Activated CD4-positive, alpha-beta T cell treated with anti-CD3 and anti-CD28 coated beads, Interleukin-2, amount 10 ng/mL, durations not matched to agents 7 days and 5 days (primary cell): ENCODE measurements at places on chromosomes 11 and 22.

DNA sequence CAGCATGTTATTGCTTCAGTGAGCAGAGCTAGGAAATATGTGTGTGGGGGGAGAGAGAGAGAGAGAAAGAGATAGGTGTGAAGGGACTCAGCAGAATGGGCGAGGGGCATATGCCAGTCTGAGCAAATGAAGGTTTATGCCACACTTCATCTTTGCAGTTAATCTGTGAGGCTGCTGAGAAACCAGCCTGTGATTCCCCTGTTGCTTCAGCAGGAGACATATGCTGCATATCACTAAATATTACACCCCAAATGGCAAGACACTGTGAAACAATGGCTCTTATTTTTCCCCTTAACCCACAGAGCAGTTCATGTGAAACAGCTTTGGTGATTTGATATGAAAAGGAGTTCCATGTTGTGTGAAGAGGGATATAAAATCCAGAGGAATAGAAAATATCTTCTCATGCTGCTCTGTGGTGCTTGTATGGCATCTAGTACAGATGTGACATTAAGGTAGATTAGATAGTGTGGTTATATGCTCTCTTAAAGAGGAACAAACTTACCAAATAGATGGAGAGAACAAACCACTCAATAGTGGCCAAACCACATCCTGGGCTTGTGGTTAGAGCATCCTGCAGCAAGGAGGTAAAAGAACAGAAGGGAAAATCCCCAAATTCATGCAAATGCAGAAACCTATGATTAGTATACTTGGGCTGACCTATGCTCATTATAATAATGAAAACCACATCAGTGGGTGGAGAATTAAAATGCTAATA, 864.2 kb downstream of the FAM181B start:
- peak; percentile 96 for DNase-seq

- DNase-seq = no peak
These were observed 114.4 kb downstream of the PLEKHA7 start for GRCh38 chr11:16899708-16900303.

DNA sequence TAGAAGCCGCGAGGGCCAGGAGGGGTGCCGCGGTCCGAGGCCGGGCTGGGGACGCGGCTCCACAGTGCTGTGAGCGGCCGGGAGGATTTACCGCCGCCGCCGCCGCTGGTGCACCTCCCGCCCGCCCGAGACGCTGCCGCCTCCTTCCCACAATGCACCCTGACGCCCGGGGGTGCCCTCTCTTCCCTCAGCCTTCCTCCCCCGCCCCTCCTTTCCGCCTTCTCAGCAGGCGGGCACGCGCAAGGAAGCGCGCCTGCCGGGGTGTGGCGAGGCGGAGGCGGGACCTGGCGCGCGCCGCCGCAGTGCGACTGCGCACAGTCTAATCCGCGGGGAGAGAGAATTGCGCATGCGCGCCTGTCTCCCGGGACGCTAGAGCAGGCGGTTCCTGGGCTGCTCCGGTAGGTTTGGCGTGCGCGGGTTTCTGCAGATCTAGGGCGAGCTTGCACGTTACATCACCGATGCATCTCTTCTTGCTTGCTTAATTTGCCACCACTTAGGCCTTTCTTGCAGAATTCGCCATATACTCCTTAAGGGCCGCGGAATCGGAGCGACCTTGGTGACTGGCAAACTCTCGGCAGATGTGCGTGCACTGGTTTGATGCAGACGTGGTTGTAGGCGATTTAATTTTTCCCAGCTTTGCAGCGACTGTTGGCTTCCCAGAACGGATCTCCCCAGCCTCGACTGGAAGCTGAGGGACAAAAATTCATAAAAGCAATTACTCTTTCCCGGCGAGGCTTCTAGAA, at the start of the genes GVQW3 and THAP12:
Gene GVQW3 (plus strand): TSS at position 347 of the 743 bp plus-strand sequence. CDS start 506 bp downstream, outside the sequence.
Gene THAP12 (minus strand): TSS at position 156 of the 743 bp plus-strand sequence. CDS start 296 bp downstream, outside the sequence.
- DNase-seq = peak; percentile 96

DNA sequence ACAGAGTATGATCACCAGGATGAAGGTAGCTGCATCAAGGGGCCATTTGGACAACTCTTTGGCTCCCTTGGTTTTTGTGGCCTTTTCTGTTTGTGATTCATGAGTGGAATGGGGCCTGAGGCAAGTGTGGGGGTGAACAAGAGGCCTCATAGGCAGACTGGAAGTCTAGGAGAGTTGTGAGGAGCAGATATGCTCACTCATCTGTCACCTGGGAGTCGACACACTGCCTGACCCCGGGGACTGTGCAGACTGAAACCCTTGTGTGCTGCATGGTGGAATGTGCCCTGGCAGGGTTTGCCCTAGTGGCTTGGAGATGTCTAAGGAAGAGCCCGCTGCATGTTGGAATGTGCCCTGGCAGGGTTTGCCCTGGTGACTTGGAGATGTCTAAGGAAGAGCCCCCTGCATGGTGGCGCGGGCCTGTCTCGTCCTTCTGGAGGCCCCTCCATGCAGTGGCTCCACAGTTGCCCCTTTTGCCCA, 60.0 kb downstream of the MED15 start:
- DNase-seq = no peak

DNA sequence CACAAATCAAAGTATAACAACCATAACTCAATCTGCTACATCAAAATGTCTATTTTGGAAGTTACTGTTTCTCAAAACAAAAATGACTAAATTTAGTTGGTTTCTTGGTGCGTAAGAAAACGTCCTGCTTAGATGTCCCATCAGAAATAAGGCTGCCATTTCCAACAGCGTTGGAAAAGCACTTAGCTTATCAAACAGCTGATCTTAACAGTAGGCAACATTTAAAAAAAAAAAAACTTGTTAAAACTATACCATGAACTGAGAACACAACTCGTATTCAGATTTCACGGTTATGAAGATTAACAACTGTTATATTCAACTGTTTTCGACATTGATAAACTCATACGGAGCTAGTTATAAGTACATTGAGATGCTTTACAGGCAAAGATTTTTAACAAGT, 2.4 kb downstream of the CEP57 start:
- DNase-seq = no peak

- DNase-seq = no peak
These were observed 3.6 kb downstream of the SYNGR1 start for GRCh38 chr22:39353346-39353745.

GRCh38 chr11:36160091-36160490, 129.1 kb downstream of the COMMD9 start:
- no peak for DNase-seq

DNA sequence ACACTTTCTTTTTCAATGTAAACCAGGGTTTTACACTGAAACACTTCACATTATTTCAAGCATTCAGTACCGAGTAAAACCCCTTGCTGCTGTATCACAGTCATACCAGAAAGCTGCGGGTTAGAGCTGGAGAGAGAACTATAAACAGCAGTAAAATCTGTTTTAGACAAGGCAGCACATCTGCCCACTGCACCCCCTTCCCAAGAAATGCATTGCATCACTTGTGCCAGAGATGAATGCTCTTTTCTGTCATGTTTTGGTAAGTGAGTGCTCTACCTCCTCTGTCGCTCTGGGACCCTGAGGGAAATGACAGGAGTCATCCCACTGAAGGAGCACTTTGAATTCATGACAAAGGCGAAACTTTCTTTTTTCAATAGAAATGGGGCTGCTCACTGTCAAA, 107.2 kb downstream of the MAML2 start:
- DNase-seq = peak; percentile 50

GRCh38 chr11:106086135-106086534, 8.7 kb downstream of the AASDHPPT start:
- no peak for DNase-seq

DNA sequence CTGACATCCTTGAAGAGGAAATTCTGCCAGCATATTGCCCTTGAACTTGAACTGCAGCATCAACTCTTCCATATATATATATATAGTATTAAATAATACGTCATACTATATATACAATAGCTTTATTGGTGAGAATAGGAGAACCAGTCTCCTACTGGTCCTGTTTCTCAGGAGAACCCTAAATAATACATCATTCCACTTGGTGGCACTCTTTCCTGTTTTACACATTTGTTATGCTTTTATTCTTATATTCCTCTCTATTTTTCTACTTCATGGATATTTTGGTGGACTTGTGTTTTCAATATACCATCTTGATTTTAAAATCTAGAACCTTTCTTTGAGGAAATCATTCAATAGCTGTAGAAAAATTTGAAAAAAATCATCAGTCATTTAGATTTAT, 193.3 kb downstream of the TRPC6 start:
- no peak for DNase-seq

DNA sequence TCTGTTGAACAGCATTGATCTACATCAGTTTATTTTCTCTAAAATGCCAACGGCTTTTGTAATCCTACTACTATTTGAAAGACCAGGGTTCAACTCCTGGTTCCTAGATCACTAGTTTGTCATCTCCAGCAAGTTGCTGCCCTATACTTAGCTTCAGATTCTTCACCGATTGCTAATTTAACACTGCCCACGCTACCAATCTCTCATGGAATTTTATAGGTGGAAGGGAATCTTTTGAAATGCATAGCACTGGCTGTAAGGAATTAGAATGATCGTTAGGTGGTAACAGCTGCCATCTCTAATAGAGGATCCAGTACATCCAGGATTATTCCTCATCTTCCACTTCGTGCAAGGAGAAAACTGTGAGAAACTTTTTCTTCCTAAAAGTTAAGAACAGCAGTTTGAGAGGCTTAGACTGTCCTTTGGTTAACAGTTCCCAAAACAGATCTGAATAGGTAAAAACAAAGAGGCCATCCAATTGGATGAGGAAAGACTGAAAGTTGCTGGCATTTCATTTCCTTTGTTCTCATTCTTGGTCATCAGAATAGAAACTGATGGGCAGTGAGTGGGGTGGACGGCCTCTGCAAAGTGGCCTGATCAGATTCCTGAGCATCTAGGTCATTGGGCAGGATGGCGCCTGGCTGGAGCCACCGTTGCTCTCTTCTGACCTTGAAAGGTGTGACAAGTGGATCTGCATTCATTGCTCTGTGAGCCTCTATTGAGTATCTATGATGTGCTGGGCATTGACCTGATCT, 236.3 kb upstream of the SORL1-AS1 start:
- DNase-seq = no peak

DNA sequence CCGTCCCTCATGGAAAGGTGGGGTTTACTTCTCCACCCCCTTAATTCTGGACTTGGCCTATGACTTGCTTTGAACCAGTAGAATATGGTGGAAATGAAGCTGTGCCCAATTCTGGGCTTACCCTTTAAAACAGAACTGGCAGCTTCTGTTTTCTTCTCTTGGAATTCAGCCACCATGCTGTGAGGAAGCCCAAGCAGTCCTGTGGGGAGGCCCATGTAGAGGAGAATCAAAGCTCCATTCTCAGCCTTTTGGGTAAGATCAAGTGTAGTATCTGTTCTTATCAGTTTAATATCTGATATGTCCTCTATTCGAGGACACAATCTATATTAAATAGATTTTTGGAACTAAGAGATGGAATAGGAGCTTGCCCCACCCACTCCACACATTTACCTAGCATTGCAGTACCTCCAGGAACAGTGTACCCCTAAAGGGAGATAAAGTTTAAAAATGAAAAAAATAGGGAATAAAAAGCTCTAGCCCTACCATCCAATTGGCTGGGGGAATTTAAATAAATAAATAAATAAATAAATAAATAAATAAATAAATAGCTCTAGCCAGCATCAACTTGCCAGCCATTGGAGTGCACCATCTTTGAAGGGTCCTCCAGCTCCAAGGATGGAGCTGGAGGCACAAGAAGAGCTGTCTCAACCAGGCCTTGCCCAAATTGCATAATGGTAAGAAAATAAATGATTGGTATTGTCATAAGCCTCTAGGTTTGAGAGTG, 13.2 kb upstream of the SYVN1 start:
- DNase-seq = no peak

GRCh38 chr11:79536155-79536917, 95.5 kb upstream of the TENM4 start:
- DNase-seq = no peak

GRCh38 chr11:126167488-126167887, 44.0 kb downstream of the RPUSD4 start:
- DNase-seq = no peak

- DNase-seq = no peak
These were observed 748.5 kb downstream of the BRD1 start for GRCh38 chr22:49079027-49079725.

- DNase-seq = no peak
These were observed 14.0 kb upstream of the MTCH2 start for GRCh38 chr11:47656260-47656885.

DNA sequence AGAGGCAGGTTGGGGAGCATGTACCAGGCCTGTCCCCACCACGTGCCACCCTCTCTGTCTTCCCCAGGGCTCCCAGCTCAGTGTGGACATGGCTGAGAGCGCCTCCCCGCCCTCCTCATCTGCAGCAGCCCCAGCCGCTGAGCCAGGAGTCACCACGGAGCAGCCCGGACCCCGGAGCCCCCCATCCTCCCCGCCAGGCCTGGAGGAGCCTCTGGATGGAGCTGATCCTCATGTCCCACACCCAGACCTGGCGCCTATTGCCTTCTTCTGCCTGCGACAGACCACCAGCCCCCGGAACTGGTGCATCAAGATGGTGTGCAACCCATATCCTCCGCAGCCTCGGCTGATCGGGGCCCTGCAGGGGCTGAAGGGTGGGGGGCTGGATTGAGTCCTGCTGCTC, at the start of gene CACNA1I:
Gene CACNA1I (plus strand): TSS at position 89 of the 400 bp plus-strand sequence. CDS start 0 bp downstream, at position 89.
- DNase-seq = no peak

DNA sequence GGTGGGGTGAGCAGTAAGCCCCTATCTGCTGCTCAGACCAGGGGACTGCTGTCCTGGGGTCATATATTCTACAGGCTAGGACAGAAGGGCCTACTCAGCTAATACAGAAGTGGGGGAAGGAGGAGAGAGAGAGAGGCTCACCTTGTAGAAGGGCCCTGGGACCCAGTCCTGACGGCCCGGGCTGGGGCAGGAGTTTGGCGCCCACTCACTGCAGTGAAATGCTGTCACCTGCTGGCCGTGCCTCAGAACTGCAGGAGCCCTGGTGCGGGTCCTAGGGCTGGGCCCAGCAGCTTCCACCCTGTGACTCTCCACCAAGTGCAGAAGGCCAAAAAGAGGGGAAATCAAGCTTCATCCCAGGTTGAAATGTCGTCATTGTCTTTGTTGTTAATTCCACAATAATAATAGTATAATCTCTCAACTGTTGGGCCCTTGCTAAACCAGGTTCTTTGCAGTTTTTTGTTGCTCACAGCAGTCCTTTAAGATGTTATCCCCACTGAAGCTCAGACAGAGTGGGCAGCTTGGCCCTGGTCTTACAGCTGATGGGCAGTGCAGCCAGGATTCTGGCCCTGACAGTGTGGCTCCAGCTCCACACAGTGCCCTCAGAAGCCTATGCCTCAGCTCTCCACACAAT, 29.6 kb downstream of the TRIM29 start:
- DNase-seq = peak; percentile 64

DNA sequence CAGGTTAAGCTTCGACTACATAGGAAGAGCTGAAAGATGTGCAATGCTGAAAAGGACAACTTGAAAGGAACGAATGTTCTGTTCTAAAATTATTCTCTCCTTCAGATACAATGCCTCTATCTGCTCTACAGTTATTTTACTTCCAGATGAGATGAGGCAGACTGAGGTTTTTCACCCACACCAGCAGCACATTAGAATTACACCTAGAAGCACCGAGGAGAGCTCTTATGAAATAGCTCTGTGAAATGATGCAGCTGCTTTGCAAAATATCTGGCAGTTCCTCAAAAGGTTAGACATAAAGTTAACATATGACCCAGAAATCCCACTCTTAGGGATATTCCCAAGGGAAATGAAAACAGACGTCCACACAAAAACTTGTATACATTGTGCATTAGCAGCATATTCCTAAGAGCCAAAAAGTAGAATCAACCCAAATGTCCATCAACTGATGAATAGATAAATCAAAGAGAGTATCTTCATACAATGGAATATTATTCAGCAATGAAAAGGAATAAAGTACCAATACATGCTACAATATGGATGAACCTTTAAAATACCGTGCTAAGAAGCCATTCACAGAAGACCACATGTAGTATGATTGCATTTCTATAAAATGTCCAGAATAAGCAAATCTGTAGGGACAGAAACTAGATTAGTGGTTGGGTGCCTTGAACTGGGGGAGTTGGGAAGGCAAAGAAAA, 34.5 kb downstream of the WT1 start:
- no peak for DNase-seq

- DNase-seq = peak; percentile 53
These were observed at the start of gene SORL1-AS1 for GRCh38 chr11:121452609-121453150. Gene SORL1-AS1, minus strand, starts transcription at chr11:121452967.
